ENCODE measurements at places on chromosomes 3 and 15.

DNA sequence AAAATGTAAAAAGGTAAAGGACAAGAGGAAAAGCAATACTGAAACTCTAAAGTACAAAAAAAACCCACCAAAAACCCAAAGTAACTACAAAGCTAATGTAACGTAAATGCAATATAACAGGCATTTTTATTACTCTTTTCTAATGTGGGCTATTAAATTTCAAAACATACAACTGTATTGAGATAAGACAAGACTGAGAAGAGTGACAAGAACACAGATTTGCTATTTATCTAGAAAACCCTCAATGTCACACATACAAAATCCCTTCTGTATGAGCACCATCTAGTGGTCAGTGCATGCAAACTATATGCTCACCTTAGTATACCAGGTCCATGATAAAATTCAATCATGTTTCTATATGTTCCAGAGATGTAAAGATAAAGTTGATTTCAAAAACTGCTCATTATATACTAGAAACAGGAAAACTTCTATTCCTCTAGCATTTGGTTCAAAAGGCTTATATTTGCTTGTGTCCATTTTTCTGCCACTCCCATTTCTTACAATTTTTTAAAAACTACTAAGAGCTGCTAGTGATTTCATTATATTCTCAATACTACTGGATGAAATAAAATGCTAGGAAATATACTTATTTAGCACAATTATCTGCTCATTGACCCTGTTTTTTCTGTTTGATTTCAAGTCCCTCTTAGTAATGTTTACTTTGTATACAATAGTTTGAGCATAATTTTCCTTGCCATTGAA is 111.4 kb downstream of the DLG1 start:
- peak; percentile 60 for DNase-seq

DNA sequence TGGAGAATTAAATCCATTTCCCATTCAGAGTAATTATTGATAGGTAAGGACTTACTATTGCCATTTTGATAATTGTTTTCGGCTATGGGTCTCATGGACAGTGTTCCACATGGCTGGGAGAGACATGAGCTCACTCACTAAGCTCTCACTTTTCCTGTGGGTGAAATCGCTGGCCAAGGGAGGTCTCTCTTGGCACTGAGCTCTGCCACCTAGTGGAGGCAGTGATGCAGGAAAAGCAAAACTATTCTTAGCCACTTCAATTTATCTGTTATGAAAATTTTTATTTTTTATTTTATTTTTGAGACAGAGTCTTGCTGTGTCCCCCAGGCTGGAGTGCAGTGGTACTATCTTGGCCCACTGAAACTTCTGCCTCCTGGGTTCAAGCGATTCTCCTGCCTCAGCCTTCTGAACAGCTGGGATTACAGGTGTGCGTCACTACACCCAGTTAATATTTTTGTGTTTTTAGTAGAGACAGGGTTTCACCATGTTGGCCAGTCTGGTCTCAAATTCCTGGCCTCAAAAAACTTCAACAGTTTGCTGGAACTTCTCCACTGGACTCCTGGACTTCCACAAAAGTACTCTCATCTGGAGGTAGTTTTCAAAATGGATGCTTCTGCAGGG is 4.7 kb upstream of the RNF13 start:
- peak; percentile 75 for DNase-seq

GRCh38 chr3:31979001-31979697 is 1.9 kb downstream of the OSBPL10 start:
- no peak for DNase-seq

- no peak for DNase-seq
Measured at GRCh38 chr3:15452961-15453360, 25.6 kb downstream of the EAF1 start.

- peak; percentile 61 for DNase-seq
Measured at GRCh38 chr3:149879872-149880271, 66.9 kb downstream of the RNF13 start.

GRCh38 chr3:46929324-46929723 is 47.2 kb downstream of the CCDC12 start:
- DNase-seq, result no peak

- peak; percentile 92 for DNase-seq
Measured at GRCh38 chr15:66504563-66505429, at the start of the genes RPL4 and ZWILCH. Gene RPL4, minus strand, starts transcription at chr15:66504855. Its CDS starts 65 bp downstream, at chr15:66504790. Gene ZWILCH, plus strand, starts transcription at chr15:66505326. Its CDS starts 13 bp downstream, at chr15:66505339.

DNA sequence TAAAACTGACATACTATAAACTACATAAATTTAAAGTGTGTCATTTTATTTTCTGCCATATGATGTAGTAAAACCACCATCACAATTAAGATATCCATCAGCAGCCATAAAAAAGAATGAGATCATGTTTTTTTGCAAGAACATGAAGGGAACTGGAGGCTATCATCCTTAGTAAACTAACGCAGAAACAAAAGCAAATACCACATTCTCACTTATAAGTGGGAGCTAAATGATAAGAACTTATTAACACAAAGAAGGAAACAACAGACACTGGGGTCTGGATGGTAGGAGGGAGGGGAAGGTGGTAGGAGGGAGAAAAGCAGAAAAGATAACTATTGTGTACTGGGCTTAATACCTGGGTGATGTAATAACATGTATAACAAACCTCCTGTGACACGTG is 24.6 kb downstream of the CCDC14 start:
- peak; percentile 18 for DNase-seq

- no peak for DNase-seq
Measured at GRCh38 chr3:189507856-189508255, 123.3 kb upstream of the TP63 start.

GRCh38 chr3:25692341-25692740 is 27.6 kb upstream of the TOP2B start:
- no peak for DNase-seq

- DNase-seq, result no peak
Measured at GRCh38 chr3:19272296-19272695, 124.0 kb downstream of the KCNH8 start.

DNA sequence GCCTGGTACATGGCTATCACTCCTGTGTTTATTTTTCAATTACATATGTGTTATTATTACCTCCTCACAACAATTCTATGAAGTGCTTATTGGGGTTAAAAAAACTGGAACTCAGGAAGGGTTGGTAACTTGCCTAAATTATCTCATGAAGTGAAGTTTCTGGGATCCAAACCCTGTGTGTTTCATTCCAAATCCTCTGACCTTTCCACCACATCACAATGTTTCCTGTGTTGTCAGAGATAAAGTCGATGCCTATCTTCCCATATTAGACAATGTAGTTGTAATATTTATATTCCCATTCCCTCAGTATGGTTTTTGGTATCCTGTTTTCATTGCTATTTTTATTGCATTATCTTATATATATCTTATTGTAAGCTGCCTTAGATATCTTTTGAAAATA is 269.1 kb upstream of the CFAP20DC start:
- no peak for DNase-seq

DNA sequence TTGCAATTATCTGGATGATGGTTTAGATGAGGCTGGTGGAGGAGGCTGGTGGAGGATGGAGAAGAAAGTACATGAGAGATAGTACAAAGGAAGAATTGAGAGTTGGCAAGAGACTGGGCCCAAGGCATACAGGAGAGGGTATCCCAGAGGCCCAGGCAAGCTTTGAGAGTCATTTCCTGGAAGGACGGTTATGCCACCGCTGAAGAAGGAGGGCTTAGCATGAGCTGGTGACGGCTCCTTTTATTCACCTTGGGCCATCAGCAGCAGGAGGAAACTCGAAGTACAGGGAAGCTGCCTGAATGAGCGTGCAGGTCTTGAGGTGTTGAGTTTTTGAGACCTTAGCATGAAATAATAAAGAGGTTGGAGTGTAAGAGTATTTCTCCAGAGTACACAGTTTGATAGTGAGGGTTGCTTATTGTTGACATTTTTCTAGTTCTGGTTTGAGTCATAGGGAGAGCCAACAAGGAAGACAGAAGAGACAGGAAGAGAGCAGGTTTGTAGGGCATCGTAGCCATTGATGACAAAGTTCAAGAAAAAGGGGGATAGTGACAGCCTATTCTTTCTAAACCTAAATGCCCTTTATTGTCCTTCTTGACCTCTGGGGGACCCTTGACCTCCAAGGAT is 13.8 kb downstream of the THSD4 start:
- DNase-seq, result no peak

DNA sequence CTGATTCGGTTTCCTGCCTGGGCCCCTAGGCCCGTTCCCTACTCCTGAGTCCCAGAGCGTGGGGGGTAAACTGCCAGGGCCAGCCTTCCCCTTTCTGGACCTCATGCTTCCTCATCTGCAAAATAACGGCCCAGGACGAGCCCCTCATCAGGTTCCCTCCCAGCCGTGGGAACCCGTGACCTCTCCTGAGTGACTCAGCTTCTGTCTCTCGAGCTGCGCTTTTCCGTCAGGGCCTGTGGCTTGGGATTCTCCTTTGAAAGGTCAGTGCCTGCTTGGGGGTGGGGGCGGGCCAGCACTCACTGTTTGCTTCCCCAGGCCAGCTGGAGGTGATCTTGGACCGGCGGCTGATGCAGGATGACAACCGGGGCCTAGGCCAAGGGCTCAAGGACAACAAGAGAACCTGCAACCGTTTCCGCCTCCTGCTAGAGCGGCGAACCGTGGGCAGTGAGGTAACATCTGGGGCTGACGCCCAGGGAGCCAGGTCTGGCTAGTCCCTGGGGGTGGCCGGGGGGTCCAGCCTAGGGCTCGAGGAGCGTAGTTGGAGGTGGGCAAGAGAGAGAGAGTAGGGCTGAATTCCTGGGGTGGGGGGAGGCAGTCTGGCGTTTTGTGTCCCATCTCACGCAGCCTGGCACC is 12.8 kb downstream of the MAN2A2 start:
- DNase-seq, result no peak

- no peak for DNase-seq
Measured at GRCh38 chr3:103446953-103447629, 1012.3 kb downstream of the ZPLD1 start.

DNA sequence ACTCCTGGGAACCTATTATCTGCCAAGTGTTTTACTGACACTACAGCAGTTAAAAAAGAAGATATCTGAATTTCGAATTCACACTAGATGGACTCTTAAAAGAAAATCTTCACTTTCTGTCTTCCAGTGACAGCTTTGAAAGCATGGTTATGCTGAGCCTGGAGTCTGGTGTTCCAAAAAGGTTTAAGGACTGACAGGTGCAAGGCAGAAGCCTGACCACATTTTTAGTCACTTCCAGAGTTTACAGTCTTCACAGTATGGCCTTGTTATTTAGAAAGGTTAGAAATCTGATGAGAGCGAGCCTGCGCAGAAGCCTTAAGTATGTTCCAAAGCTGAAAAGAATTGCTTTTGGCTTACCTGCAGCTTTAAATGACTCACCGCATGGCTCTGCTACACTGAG is 59.9 kb downstream of the ETV5 start:
- DNase-seq, result no peak

GRCh38 chr3:54021071-54021470 is 101.3 kb upstream of the CACNA2D3 start:
- no peak for DNase-seq

DNA sequence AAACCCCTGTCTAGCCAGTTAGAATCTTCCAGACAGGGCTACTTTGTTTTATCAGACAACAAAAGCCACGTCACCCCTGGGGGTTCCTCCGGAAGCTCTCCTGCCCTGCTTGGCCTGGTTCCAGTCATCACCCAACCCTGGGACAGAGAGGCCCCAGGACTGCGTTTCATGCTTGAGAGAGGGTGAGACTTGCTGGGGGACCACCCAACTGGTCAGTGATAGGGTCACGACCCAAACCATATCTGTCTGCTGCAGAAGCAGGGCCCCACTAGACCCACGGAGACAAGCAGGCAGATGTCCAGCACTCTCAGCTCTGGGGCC is 1.2 kb downstream of the NT5DC2 start:
- DNase-seq, result peak; percentile 45

GRCh38 chr3:125239266-125239665 is 26.7 kb upstream of the SLC12A8 start:
- DNase-seq, result no peak

DNA sequence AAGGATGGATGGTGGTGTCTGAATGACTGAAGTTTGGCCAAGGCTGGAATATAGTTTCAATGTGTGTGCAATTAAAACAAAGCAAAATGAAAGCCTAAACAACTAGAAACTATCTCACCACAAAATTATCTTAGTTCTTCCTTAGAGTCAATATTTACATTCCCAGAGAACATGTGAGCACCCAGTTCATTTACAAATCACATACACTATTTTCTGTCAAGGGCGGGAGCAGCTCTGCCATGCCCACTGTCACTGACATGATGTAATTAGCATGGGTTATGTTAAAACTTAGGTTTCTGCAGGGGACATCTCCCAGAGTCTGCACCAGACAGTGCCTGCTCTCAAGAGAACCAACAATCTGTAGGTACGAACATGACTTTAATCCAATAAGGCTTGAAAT is 65.0 kb downstream of the PDZRN3 start:
- no peak for DNase-seq

GRCh38 chr15:68630211-68630555 is 51.4 kb downstream of the CORO2B start:
- no peak for DNase-seq

GRCh38 chr15:52039925-52040781 is 21.1 kb downstream of the MAPK6 start:
- no peak for DNase-seq

DNA sequence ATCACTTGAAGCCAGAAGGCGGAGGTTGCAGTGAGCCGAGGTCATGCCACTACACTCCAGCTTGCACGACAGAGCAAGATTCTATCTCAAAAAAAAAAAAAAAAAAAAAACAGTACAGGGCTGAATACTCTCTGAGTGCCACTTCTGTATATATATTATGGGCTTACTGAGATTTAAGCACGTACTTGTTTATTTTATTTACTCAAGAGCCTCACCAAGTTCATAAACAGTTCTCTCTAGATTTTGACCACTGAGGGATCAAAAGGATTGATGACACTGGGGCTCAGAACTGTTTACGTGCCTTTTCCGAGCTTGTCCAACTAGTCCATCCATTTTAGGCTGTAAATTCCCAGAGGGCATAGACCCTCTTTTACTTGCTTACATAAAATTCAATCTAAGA is 81.5 kb downstream of the FRMD4B start:
- DNase-seq, result no peak

DNA sequence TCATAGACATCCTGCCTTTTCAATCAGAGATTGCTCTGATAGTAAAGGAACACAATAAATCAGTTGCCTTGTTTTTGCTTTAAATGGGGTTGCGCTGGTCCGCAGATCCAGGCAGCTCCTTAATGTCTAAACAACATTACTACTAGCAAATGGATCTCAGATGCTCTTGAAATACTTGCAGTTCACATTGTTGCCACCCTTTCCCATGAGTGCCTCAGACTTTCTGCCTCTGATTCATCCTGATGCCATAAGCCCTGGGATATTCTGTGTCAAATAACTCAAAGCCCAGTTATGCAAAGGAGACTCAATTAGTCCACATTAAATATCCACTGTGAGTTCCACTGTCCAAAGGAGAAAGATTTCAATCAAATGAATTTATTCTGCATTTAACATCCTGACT is 196.7 kb downstream of the PLCH1 start:
- peak; percentile 18 for DNase-seq

- DNase-seq, result peak; percentile 9
Measured at GRCh38 chr3:186268616-186269448, 93.2 kb downstream of the DGKG start.

- no peak for DNase-seq
Measured at GRCh38 chr3:185831195-185831594, 6.4 kb upstream of the IGF2BP2 start.

Measured in fibroblast of skin of right quadriceps (primary cell).